Activated naive CD4-positive, alpha-beta T cell treated with anti-CD3 and anti-CD28 coated beads for 36 hours (primary cell): ENCODE measurements at places on chromosomes 7 and 10. TPM values are rescaled to one million over a fixed set of nuclear protein-coding genes. Genes with fewer than 3 reads are reported as not detected.

- no peak for DNase-seq
Measured at GRCh38 chr7:154372011-154372601, 319.9 kb downstream of the DPP6 start.

GRCh38 chr10:14701466-14701865, 73.2 kb downstream of the FAM107B start:
- DNase-seq = no peak

DNA sequence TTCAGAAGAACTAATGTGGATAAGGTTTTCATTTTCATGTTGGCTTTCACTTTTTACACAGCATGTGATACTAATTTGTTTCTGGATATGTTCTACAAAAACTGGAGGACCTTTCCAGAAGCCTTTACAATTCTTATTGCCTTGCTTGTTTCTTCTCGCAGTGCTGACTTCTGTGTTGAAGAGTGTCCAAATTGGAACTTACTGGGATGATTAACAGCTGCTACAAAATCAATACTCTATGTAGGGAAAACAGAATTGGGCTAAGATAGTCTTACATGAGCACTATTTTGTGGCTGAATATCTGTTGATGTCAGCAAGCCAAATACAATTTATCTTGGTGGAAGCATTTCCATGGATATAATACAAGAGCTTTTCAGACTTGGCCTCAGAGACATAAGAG, 351.2 kb downstream of the DGKB start:
- no peak for DNase-seq

- DNase-seq = no peak
Measured at GRCh38 chr7:70034999-70035398, 436.7 kb downstream of the AUTS2 start.

- no peak for DNase-seq
Measured at GRCh38 chr7:17523813-17524739, 225.6 kb downstream of the AHR start.

DNA sequence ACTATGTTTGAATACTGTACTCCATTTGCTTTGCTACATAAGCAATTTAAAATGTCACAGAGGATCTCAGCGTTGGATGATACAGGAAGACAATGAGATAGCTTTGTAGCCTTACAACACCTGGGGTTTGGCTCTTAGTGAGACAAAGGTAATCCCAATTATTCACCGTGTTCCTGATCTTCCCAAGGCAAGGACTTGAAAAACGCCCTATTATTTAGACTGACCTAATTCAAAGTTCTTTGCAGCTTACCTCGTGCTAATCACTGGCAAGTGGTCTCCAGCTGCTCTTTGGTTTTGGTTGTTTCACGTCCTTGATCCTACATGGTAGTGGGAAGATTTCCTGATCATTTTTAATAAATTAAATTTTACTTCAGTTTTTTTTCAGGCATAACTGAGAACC, 23.0 kb upstream of the C7orf33 start:
- no peak for DNase-seq

DNA sequence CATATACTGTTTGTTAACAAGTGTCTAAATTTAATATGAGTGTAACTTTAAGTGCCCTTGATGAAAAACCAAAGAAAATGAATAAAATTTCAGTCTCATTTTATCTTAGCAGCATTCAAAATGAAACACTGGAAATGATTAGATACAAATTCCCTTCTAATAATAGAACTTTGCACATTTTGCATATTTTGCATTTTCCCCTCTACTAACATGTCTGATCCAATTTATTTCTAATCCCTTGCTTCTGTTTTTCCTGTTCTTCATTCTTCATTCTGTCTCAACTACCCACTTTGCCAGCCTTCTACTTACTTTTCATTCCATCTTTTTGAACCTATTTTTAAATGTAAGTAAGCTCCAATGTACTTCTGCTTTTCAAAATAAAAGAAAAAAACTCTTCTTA, 42.7 kb upstream of the SEMA3D start:
- no peak for DNase-seq

DNA sequence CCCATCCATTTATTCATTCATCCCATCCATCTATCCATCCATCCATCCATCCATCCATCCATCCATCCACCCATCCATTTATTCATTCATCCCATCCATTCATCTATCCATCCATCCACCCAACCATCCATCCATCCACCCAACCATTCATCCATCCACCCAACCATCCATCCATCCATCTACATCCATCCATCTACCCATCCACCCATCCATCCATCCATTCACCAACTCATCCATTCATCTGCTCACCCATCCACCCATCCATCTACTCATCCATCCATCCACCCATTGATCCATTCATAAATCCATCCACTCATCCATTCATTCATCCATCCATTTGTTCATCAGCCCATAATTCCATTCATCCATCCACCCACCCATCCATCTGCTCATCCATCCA, 56.4 kb downstream of the PFKFB3 start:
- no peak for DNase-seq

GRCh38 chr7:53302496-53303246, 267.2 kb downstream of the POM121L12 start:
- no peak for DNase-seq

DNA sequence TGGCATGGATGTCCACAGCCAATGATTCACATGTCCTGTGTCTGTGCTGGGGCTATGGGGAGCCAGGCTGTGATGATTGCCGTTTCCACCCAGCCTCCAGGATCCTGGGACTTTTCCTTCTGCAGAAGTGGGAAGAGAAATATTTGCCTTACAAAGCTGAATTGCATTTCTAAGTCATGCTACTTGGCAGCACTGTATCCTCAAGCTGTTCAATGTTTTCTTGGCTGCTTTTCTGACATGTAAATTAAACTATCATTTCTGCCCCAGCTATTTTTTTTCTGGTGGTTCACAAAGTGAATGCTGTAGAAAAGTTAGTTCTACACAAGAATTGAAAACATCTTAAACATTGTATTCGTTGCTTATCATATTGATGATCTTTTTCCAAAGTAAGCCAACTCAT, 51.9 kb upstream of the TCERG1L start:
- no peak for DNase-seq

Gene GNG11
- not detected for total RNA-seq

Gene PNLIPRP3
- not detected for total RNA-seq

Gene FAM25C
- not detected for total RNA-seq

Gene HYAL4
- total RNA-seq = not detected

Gene SAP25
- 15.7 TPM for total RNA-seq

Gene CPED1
- total RNA-seq = not detected

Gene CACNB2
- total RNA-seq = not detected

Gene TRIM74
- 0.72 TPM for total RNA-seq
